Activated effector memory CD4-positive, alpha-beta T cell treated with anti-CD3 and anti-CD28 coated beads, Interleukin-2, amount 50 U/mL, for 16 hours (primary cell): ENCODE measurements at places on chromosomes 16 and 17.
A peak's percentile ranks its signal among the peaks of the same experiment; 100 is the strongest.

DNA sequence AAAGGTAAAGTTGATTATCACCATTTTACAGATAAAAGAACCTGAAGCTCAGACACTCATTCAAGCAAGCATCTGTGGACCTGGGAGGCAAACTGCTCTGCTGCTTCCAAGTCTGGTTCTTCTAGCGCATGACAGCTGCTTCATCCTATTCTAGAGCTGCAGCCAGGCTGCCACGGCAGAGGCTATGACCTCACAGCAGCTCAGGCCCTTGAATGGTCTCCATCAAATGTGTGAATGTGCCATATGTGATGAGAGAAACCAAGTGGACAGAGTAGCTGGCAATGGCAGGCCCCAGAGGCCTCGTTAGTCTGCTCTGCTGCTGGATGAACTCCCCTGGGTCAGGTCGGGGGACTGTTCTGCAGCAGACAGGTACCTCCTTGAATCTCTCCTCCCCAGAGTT, 30.7 kb upstream of the FOXJ1 start:
- no peak for DNase-seq

DNA sequence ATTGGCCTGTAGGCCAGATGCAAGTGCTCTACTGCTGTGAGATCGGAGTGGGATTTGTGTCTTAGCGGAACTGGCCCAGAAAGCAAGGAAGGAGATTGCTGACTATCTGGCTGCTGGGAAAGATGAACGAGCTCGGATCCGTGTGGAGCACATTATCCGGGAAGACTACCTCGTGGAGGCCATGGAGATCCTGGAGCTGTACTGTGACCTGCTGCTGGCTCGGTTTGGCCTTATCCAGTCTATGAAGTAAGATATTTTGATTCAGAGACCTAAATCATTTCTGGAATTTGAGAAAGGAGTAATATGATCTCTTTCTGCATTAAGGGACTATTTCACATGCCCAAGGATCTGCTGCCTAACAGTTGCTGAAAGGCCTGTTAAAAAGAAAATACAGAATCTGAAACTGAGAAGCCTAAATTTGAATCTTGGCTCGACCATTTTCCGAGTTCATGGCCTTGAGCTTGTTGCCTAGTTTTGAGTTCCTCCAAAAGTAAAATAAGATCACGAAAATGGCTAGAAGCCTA, 21.1 kb downstream of the IST1 start:
- no peak for DNase-seq

DNA sequence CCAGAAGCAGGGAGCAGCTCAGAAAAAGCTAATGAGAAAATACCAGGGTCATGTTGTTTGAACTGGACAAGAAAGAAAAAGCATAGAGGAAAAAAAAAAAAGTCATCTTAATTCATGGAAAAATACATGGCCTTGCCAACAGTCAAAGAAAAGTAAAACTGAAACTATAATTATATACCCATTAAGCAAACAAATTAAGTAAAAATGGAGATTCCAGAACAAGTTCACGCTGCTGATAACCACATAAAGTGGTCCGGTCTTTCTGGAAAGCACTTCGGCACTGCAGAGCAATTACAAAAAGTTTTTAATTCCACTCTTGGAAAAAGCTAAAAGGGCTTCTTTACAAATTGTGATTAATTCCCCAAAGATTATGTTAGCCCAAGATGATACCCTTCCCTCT, 12.4 kb upstream of the P2RX5 start:
- no peak for DNase-seq

GRCh38 chr16:69644790-69645189, 79.0 kb downstream of the NFAT5 start:
- no peak for DNase-seq

DNA sequence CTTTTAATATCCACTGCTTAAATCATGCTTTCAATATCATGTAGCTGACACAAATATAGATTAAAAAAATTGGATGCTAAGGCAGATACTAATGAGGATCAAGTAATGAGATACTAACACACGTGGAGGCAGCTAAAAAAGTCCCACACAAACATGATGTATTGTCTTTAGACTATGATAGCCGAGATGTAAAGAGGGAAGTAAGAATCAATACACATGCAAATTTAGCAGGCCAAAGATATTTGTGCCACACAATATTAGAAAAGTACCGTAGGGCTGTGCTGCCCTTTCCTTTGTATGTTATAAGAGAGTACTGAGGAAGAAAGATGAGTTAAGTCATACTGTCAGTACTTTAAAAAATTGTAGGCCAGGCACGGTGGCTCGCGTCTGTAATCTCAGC, 51.4 kb upstream of the STAC2 start:
- no peak for DNase-seq

- DNase-seq = no peak
Measured at GRCh38 chr16:54112451-54113206, 174.0 kb downstream of the IRX3 start.

DNA sequence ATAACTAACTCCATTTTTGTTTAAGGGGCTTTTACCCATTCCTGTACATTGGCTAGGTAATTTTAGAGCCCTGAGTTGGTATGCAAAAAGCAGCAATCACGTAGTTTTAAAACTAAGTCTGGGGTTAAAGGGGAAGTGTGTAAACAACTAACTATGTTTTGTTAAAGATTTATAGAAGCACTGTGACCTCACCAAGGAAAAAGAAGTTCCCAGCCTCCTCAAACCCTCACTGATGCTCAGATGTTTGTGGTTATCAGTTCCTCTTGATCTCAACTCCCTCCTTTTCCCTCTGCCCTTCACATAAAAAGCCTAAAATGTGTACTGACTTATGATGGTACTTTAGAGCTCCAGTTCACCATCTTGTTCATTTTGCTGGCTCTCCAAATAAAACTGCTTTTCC, 119.9 kb upstream of the IRX6 start:
- no peak for DNase-seq

DNA sequence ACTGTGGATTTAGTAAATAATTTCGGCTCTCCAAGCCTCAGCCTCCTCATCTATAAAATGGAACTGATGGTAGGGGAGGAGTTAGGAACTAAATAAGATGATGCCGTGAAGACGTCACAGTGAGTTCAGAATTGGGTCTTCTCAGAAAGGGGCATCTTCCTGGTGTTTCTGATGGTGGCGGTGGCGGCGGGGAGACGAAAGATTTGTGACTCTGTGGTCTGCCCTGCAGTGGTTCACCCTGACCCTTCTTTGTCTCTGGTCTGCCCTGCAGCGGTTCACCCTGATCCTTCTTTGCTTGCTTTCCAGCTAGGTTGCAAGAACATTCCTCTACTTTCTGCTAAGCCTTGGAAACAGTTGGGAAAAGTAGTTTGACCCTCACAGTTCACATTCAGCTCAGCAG, 34.3 kb downstream of the WFDC1 start:
- DNase-seq = no peak

GRCh38 chr16:27169511-27170071, 33.7 kb upstream of the KDM8 start:
- DNase-seq = peak; percentile 84

- no peak for DNase-seq
Measured at GRCh38 chr17:6713918-6714271, 726 bp upstream of the SLC13A5 start.

DNA sequence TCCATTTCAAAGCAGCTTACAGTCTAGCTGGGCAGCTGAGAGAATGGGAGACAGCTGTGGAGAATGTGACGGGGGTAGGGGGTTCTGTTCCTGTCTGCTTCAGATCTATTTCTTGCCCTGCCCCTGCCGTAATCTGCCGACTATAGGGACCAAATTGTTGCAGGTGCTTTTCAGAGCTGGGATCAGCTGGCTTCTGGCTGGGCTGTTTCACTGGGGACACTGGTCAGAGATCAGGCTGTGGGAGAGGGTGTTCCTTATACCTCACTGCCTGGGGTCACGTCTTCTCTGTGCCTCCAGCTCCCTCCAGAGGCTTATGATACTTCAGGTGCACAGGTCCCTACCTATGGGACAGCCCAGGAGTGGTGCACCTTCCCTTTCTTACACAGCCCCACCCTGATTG, 514.9 kb upstream of the GOT2 start:
- DNase-seq = no peak

DNA sequence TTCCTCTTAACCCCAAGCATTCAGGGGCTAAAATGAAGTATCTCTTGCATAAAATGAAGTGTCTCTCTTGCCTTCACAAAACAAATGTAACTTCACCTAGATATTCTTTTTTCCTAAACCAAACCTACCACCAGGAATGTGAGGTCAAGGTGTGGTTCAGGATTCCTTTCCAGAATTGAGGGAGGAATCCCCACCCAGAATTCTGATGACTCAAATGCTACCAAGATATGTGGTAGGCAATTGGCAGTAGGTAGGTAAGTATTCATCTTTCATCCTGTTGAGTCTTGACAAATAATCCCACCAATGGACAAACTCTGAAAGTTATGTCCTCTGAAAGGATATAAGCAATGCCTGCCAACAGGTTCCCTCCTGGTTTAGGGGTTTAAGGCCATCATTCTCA, 26.2 kb downstream of the TRIM16 start:
- DNase-seq = no peak

GRCh38 chr16:1651974-1652312, 26.1 kb upstream of the JPT2 start:
- no peak for DNase-seq

DNA sequence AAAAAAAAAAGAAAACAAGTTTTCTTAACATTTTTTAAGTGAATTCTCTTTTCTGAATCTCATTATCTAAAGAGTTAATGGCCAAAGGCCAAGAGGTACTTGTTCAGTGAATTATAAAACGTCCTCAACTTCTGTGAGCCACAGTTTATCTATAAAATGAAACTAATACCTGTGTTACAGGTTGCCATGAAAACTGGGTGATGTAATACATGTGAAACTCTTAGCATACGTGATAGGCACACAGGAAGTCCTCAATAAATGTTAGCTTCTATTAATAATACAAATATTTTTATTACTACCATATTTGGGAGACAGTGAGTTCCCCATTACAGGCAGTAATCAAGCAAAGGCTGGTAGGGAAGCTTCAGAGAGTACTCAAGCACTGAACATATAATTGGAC, 13.5 kb upstream of the INPP5K start:
- DNase-seq = no peak

DNA sequence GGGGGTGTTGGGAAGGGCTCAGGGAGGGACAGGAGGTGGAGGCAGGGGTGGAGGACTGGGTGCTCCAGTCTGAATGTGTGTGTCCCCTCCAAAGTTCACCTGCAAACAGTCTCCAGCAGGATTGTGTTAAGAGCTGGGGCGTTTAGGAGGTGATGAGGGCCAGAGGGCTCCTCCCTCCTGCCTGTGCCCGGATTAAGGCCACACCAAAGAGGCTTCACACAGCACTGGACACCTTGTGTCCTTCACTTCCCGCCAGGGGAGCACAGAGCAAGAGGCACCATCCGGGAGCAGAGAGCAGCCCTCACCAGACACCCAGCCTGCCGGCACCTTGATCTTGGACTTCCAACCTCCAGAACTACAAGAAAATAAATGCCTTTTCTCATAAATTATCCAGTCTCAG, 30.2 kb upstream of the ENPP7 start:
- no peak for DNase-seq

DNA sequence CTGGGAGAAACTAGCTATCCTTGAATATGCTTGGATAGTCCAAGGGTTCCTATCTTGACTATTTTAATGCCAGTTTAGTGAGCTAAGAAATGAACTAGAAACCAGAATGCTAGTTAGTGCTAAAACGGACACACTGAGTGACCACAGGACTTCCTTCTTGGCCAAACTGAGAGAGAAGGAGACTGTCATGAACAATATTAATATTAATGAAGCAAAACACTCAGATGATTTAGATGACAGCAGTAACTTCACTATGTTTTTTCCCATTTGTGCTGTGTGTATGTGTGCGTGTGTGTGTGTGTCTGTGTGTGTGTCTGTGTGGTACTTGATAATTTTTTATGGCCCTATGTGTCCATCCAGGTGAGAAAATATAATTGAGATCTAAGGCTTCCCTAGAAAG, 2.2 kb upstream of the ATXN1L start:
- no peak for DNase-seq

DNA sequence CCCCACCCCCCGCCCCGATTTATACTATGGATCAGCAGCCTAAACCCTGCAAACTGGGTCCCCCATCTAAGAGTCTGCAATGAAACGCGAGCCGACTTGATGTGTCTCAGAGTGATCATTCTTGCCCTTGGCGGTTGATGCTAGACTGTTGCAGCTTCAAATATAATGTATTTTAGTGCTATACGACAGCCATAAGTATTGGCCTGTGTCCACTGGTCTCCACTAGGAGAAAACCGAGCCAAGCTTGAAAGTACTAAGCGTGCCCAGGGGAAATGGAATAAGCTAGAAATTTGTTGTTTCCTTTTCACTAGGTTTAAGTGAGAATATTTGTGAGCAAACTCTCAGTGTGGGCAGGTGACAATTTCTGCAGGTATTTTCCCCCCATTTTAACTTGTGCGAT, 711.2 kb downstream of the MAF start:
- no peak for DNase-seq

GRCh38 chr17:79296243-79296642, 221.6 kb downstream of the ENGASE start:
- no peak for DNase-seq

DNA sequence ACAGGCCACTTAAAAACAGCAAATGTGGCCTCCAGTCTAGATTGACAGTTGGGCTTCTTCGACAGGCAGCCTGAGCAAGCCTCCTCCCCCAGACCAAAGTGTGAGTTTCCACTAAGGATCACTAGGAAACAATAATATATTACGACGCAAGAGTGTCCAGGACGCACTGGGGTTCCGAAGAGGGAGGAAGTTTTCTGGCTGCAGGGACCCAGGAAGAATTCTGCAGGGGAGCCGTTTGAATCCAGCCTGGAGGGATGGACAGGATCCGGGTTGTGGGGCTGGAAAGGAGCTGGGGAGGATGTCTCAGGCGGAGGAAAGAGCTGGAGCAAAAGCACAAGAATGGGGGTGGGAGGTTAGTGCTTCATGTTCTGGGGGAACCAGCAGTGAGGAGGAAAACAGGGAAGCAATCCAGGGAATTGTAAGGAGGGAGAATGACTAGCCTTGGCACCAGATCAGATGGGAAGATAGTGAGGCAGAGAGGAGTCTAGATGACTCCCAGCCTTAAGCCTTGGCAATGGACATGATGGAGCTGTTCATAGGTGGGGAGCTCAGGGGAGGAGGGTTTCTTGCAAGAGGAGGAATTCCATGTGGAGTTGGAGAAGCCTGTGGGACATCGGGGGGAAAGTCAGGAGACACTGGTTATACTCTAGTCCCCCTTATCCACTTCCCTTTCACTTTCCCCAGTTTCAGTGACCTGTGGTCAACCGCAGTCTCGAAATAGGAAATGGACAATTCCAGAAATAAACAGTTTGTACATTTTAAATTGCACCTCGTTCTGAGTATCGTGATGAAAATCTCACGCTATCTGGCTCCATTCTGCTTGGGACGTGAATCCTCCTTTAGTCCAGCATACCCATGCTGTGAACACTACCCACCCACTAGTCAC, 26.6 kb downstream of the NGFR start:
- no peak for DNase-seq

- no peak for DNase-seq
Measured at GRCh38 chr16:79713609-79714309, 113.2 kb upstream of the MAF start.

GRCh38 chr17:16584273-16584995, 15.4 kb upstream of the ZNF287 start:
- peak; percentile 97 for DNase-seq

GRCh38 chr17:6668727-6669425, 17.3 kb downstream of the C17orf100 start:
- DNase-seq = no peak
